CD4-positive, alpha-beta T cell treated with Interleukin-17A for 4 hours (primary cell): ENCODE measurements at places on chromosomes 2 and 18.
A peak's percentile ranks its signal among the peaks of the same experiment; 100 is the strongest.

DNA sequence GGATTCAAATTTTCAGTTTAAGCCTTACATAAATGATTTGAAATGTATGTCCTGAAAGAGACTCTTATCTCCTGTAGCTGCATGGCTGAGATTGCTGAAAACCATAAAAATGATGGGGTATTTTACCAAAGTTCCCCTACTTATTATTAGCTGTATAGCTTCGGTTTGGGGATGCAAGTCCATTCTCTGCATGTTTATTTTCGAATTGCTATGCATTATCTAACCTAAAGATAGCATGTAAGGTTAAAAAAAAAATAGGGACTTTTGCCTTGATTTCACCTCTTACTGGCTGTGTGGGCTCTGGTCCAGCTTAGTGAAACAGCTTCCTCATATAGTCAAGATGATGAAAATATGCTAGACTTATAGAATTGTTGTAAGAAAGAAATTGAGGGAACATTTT lies 14.0 kb upstream of the ACOXL start:
- DNase-seq = no peak

- DNase-seq = peak; percentile 49
Measured at GRCh38 chr2:172972005-172972619, 103.5 kb upstream of the MAP3K20 start.

DNA sequence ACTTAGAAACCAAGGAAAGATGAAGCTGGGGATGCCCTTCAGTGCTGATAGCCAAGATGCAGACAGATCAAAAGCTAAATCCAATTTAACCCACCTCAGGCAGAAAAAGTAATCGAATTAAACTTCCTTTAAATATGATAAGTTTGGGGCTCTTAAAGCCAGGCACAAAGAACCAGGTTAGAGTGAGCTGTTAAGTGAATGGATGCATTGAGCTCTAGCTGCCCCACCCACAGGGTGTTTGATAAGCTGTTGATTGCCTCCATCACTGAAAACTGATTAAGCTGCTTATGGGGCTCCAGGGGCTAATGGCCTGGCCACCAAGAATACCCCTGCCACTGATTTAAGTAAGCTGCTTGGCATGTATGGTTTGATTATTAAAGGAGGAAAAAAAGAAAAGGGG lies 119.8 kb downstream of the PLEKHM3 start:
- no peak for DNase-seq

GRCh38 chr2:138213084-138213483 lies 248.8 kb downstream of the HNMT start:
- no peak for DNase-seq

DNA sequence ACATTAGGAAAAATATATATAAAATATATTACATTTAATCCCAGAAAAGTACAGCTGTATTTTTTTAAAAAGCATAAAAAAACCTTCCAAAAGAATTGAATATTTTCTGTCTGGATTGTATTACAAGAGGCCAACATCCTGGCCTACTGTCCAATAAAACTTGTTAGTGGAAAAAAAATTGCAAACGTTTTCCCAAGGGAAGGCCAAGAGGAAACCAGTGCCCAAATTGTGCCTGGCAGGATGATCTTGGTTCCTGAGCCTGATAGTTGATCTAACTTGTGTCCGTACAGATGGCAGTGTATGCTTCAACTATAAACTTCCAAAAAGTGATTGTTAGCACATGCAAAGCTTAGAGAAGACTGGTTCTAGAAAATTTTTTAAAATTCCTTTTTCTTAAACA lies 90.6 kb upstream of the LPIN2 start:
- DNase-seq = no peak

- DNase-seq = no peak
Measured at GRCh38 chr2:168348076-168348475, 100.7 kb upstream of the STK39 start.

DNA sequence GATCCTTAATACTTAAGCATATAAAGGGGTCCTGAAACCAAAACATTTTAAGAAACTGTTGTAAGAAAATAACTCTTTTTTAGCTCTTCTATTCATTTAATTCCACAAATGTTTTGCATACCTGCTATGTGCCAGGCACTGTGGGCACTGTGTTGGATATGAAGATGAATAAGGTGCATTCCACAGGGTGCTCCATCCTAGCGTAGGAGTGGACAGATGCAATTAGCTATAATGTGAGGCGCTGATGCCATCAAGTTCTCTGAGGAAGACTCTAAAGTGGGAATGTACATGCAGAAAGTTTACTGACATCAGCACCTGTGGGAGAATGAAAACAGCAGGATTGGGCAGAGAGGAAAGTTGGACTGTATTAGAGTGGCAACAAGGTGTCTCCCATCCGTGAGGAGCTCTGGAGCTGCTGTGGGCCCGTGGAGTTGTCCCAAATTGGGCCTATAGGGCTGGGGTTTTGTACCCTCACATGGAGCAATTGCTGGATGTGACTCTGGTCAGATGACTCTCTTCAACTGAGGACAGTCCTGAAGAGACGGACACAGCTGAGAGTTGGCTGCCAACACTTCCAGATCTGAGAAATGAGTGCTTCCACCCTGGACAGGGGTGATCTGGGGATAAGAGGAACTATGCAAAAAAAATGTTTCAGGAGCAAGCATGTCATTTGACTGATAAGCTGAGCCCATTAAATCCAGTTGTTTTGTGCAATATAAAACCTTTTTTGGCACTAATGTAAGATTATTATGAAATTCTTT lies 22.3 kb downstream of the CD8A start:
- no peak for DNase-seq

GRCh38 chr2:19898592-19899329 lies 3.0 kb downstream of the TTC32 start:
- no peak for DNase-seq

GRCh38 chr2:176123411-176124109 lies 1.0 kb downstream of the HOXD9 start:
- no peak for DNase-seq

DNA sequence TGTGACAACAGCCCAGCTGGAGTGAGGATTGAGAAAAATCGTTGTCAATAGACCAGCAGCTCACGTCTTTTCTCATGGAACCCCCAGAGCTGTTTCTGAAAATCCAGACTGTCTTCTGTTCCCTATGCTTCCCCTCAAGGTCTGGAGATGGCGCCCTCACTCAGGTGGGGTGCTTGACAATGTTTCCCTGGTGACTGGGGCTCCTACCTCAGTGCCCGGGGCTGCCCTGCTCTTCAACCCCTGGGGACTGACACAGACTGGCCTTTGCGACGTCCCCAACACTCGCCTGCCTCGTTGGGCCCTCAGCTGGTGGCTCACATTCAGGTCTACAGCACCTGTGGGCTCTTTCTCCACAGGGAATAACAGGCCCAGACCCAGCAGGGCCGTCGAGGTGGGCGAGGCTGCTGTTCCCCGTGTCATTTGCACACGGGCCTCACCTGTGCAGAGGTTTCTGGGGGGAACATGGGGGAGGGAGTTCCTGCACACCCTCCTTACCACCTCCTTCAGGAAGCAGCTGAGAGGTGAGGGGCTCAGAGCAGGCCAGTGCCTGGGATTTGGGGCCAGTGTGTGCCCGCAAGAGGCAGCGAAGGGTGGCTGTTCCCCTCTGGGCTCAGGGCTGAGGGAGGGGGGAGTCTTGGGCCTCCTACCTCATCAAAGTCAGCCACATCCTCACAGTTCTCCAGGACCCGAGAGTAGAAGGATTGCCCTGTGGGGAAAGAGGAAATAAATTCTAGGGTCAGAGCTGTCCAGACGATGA lies 59.3 kb upstream of the OTOF start:
- DNase-seq = no peak

DNA sequence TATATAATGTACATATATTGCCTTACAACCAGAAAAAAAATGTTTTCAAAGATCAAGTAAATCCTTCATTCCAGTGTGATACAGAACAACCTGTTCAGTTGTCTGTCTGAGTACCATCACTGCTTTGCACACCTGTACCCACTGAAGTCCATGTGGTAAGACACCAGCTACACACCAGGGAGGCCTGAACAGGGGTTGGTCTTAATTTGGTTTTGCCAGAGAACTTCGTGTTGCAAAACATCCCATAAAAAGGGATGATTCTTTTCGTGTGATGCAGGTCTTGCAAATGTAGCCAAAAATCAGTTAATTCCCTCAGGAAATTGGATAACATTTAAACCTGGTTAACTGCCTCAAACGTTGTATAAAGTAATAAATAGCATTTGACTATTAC lies 73.7 kb upstream of the SLC1A4 start:
- DNase-seq = no peak

DNA sequence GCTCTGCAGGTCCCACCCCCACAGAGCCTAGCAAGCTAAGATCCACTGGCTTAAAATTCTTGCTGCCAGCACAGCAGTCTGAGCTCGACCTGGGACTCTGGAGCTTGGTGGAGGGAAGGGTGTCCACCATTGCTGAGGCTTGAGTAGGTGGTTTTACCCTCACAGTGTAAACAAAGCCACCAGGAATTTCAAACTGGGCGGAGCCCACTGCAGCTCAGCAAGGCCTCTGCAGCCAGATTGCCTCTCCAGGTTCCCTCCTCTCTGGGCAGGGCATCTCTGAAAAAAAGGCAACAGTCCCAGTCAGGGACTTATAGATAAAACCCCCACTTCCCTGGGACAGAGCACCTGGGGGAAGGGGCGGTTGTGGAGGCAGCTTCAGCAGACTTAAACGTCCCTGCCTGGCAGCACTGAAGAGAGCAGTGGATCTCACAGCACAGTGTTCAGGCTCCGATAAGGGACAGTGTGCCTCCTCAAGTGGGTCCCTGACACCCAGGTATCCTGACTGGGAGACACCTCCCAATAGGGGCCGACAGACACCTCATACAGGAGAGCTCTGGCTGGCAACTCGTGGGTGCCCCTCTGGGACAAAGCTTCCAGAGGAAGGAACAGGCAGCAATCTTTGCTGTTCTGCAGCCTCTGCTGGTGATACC lies 20.0 kb upstream of the NEMP2 start:
- no peak for DNase-seq

GRCh38 chr2:120237491-120237902 lies 14.3 kb upstream of the TMEM185B start:
- DNase-seq = no peak

DNA sequence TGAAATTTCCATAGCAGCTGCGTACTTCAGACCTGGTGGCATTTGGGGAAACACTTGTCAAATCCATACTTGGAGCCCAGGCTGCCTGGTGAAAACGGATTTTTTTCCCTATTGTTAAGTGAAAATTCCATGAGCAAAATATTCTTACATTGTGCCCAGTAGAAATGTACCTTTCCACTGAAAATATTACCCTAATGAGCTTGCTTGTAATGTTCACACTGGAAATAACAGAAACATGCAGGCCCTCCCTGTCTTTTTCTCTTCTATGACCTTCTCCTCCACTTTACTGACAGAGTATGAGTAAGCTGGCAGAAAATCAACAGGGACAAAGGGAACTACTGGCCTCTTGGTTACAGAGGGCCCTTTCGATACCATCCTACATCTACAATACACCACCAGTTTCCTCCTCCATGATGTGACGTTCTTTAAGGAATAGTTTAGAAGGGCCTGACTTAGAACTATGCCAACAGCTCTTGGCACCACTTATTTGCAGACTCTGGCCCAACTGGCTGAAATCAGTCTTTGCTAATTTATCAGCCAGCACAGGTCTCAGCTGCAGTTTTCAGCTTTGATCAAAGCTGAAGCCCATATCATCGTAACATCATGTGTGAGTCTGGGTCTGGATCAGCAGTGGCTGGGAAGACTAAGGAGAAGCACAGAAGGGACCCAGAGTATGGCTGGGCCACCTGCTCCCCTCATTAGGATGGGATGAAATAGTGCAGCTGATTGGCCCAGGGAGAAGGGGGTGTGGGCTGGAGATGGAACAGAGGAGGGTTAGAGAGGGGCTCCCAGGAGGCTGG lies 272.2 kb upstream of the ID2 start:
- DNase-seq = no peak

- no peak for DNase-seq
Measured at GRCh38 chr2:108889907-108890306, 99.1 kb downstream of the EDAR start.

DNA sequence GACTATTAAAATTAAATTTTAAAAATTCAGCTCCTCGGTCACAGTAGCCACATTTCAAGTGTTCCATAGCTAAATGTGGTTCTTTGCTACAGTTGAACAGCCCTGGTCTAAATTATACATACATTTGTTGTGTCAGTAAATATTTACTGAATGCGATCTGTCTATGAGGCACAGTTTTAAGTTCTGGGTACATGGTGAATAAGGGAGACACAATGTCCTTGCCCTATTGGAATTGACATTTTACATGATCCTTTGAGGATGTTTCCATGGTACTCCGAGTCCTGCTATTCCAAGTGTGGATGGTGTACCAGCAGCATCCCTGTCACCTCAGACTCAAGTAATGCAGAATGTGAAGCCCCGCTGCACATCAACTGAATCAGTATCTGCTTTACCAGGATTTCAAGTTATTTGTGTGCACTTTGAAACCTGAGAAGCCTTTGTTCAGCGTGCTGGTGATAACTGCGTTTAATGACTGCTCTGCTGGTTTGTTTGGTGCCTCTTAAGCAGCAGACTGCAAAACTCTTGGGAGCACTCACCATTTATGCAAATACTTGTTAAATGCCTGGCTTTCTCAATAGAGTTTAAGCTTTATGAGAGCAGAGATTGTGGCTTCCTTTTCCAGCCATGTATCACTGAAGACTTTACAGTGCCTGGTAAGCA lies 1.5 kb downstream of the GALNT1 start:
- no peak for DNase-seq

- DNase-seq = no peak
Measured at GRCh38 chr2:8797682-8798081, 39.7 kb downstream of the KIDINS220 start.

DNA sequence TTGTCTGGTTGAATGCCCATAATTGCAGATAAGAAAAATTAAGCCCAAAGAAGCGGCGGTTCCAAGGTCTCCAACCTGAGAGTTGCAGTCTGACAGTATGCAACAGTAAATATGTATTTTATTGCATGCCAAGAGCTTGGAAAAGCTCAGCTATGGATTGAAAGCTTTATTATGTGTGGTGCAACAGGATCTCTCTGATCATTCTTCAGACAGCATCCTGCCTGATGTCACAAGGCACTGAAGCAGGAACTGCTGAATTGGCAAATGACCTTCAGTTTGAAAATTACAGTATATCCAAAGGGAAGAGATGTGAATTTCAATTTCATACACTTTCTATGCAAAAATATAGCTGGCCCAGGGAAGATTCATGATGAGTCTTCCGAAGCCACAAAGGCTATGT lies 42.5 kb downstream of the DOCK10 start:
- DNase-seq = no peak

- no peak for DNase-seq
Measured at GRCh38 chr2:198483051-198483450, 678.7 kb downstream of the PLCL1 start.

DNA sequence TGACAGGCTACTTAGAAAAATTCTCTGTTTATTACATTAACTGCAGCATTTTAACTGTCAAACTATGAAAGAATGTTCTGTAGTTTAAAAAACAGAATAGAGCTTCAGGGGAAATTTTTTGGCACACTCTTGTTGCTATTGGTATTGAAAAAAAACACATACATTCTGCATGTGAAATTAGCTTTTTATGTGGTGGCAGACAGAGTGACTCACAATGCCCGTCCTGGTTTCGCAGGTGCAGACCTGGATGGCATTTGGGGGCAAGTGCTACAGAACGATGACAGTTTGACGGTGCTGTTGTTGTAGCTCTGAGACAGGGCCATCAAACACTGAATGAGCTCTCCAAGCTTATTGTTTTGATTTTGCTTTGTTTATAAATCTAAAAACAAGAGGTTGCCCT lies 105.0 kb upstream of the MAP3K20 start:
- DNase-seq = peak; percentile 53
